MG63 (cell line): ENCODE measurements at places on chromosomes 7 and 10. TPM values are rescaled to one million over a fixed set of nuclear protein-coding genes. Genes with fewer than 3 reads are reported as not detected.

DNA sequence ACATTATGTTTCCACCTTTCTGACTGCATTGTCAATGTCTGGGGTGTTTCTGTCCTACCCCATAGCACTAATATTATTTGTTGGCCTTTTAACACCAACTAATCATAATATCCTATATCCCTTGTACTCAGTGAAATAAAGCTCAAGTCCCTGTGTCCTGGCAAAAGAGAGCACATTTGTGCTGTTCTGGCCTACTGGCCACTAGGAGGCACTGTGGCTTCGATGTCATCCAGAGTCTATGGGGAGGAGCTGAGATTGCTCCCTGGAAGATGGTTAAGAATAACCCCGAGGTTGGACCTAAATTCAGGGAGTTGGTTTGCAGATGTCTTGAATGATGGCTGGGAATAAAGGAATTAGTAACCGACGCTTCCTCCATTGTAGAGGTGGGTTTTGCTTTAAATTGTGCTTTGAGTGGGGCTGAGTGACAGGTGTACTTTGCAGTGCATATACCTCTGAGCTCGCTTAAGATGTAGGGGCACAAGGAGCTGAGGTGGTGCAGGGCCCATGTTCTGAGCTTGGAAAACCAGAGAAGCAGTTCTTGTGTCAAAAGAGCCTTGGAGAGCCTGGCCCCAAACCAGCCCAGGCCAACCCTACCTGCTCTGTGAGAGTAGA lies 191.2 kb upstream of the PRSS1 start:
- peak; percentile 17 for DNase-seq

- no peak for DNase-seq
These were observed 63.8 kb downstream of the CCSER2 start for GRCh38 chr10:84392181-84392580.

Gene BLNK
- total RNA-seq: not detected in 2 replicates

Gene HOXA3
- 4.3 TPM in 1 of 2 replicates, not detected in the other for total RNA-seq

Gene FOXI2
- total RNA-seq: not detected in 2 replicates

GRCh38 chr7:42972699-42973500 lies 40.7 kb downstream of the MRPL32 start:
- peak; percentile 92 for DNase-seq

DNA sequence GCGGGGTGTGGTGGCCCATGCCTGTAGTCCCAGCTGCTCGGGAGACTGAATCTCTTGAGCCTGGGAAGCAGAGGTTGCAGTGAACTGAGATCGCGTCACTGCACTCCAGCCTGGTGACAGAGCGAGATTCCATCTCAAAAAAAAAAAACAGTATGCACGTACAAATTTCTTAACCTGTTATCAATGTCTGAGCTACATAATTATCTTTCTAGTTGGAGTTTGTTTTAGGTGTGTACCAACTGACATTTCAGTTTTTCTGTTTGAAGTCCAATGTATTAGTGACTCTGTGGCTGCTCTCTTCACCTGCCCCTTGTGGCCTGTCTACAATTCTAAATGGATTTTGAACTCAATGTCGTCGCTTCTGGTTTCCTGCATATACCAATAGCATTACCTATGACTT lies 40.3 kb downstream of the CD36 start:
- DNase-seq: no peak

- no peak for DNase-seq
These were observed 197.7 kb downstream of the SEMA3A start for GRCh38 chr7:83996879-83997278.

- DNase-seq: no peak
These were observed 3.3 kb downstream of the PLEKHS1 start for GRCh38 chr10:113754768-113755167.

- peak; percentile 54 for DNase-seq
These were observed 718 bp upstream of the FZD1 start for GRCh38 chr7:91263384-91264045.

DNA sequence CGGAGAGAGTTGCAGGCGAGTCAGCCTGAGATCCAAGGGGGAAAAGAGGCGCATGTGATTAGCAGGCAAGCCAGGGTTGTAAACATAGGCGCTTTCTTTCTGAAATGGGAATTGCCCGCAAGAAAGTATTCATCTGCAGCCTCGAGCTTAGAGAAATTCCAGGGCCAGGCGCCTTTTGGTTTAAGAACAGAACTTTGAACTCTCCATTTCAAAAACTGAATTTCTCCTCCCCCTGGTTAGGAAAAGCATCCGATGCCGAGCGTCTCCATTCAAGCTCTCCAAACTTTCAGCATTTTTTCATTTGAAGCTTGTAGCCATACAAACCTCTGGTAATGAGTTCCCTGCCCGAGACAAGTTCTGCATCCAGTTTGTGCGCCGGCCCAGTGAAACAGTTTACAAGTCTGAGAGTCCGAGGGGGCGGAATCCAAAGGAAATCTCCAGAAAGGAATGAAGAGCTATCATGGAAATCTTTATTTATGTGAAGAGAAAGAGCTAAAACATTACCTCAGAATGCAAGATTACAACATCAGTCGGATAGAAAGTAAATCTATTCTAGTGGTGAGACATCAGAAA lies 69.9 kb downstream of the FAM204A start:
- DNase-seq: peak; percentile 10

DNA sequence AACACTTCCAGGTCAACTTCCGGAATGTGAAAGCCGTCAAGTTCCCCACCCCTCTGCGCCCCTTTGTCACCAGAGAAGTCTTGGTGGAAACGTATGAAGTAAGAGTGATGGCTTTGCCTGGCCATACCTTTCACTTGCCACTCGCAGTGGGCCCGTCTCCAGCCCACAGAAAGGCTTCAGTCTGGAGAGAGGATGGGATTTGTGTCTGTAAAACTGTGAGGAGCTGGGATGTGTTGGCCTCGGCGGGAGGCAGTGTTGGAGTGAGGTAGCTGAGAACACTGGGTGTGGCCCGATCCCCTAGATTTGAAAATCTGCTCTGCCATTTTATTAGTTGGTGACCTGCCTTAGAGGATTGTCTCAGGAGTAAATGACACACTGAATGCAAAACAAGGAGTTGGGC lies 6.4 kb downstream of the ADCK2 start:
- DNase-seq: no peak

Gene UNCX
- not detected in 2 replicates for total RNA-seq

DNA sequence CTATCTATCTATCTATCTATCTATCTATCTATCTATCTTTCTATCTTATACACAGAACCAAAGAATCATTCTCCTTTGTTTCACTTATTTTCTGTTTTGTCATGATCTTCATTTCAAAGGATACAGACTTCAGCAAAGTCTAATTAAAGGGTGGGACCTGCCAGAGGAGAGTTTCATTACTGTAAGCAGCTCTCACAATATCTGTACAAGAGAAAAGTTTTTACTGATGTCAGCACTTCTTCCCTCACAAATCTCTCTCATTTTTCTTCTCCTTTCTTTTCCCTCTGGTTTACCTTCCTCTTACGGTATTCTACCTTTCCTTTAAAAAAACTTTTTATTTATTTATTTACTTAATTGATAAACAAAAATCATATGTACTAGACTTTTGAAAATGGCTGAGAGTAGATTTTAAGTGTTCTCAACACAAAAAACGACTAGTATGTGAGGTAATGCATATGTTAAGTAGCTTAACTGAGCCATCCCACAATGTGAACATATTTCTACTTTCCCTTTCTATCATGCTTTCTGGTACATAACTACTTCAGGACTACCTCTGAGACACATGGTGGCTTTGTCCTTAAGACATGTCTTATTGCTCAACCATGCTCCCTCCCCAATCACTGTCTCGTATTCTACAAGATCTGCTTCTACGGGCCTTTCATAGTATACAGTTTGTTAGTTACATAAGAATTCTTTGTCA lies 699.3 kb downstream of the PHTF2 start:
- no peak for DNase-seq

- DNase-seq: no peak
These were observed 110.1 kb upstream of the RHEB start for GRCh38 chr7:151629713-151630272.

GRCh38 chr7:127708788-127709187 lies 56.8 kb downstream of the SND1 start:
- peak; percentile 52 for DNase-seq

DNA sequence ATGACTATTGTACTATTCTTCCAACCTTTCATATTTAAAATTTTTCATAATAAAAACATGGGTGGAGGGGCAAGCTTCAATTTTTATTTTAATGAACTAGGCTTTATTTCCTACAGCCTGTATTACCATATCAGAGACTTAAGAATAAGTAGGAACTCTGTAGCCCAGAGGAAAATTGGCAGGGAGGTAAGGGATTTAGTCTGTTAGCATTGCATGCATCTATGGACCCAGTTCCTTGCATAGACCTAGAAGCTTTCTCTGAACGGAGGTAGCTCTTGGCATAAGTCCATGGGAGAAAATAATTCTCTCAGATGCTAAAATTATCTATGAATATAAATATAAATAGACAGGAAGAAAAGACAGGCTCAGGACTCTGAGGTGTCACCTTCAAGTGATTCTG lies 31.4 kb upstream of the CCDC6 start:
- no peak for DNase-seq

DNA sequence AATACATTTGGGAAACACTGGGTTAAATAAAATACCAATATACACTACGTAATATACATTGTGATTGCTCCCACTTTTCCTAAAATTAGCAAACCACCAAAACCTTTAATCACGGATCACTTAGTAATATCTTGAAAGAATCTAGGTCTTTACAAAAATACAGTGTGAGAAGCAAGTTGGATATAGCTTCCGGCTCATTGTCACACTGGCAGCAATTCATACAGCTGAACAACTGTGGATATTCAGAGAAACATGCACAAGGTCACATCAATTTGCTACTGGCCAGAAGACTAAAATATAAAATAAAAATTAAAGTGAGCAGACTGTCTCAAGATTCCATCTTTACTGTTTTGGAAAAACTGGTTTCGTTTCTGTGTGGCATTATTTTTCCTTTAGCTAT lies 69.1 kb downstream of the ZNF438 start:
- no peak for DNase-seq

DNA sequence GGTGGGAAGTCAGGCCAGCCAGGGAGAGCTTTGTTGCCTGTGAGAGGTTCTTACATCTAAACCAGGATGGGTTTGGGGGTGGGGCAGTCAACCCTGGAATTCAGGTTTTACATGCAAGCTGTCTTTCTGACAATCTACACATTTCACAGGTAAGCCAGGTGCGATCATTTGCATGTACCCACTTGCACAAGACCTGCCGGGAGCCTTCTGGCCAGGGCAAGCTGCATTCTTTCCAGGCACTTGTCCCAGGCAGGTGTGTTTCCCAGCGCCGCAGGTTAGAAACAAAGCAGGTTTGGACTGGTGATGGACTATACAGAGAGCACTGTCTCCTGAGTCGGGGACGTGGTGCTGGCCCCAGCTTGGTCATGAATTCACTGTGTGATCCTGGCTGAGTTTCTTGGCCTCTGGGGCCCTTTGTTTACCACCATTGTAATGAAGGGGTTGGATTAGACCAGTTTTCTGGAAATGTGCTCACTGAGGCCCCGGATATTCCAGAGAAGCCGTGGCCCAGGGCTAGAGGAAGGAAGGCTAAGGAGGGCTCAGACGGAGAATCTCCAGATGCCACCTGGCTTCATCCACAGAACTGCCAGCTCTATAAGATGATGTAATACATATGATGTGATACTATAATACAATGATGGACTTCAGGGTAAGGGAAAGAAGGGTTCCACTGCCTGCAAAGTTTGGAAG lies 205.2 kb upstream of the SVIL start:
- no peak for DNase-seq

DNA sequence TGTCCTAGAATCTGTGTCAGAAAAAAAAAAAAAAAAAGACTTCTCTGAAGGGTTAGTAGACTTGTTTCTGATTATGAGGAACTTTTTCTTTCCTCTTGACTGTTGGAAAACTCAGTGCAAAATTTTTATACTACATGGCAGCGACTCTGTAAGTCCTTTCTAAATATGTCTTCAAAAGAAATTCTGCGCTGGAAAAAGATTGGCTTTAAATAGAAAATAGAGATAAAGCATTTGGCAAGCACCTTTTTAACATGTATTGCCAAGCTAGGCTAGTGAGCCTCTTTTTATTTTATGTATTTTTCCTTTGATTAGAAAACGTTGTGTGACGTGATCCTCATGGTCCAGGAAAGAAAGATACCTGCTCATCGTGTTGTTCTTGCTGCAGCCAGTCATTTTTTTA lies 17.9 kb downstream of the KLHL7 start:
- DNase-seq: no peak

- no peak for DNase-seq
These were observed 271.8 kb upstream of the NRG3 start for GRCh38 chr10:81603106-81603620.

DNA sequence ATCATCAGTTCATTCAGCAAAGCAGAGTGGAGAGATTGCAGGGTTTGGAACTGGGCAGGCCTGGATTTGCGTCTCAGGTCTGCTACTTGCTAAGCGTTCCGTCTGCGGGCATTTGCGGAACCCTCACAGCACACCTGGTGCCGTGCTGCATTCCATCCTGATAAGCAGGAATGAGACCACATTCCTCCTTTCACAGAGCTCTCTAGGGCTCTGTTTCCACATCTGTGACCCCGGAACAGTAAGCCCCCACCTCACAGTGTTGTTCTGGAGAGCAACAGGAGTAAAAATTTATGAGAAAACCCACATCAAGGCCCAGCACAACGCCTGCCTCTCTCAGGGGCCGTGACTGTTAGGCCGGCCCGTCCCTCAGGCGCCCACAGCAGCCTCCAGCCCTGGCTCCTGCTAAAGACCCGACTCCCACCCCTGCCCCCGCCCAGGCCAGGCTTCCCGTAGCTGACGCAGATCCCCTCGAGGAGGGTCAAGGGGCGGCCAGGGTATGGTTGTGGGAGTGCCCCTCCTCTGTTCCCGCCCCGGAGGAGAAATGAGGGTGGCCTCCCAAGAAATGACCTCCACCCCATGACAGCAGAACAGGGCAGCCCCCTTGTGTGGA lies 128.9 kb downstream of the RGS10 start:
- no peak for DNase-seq

Gene MYOZ1
- not detected in 2 replicates for total RNA-seq

Gene SFRP4
- total RNA-seq: 13.1 and 16.3 TPM in 2 replicates

DNA sequence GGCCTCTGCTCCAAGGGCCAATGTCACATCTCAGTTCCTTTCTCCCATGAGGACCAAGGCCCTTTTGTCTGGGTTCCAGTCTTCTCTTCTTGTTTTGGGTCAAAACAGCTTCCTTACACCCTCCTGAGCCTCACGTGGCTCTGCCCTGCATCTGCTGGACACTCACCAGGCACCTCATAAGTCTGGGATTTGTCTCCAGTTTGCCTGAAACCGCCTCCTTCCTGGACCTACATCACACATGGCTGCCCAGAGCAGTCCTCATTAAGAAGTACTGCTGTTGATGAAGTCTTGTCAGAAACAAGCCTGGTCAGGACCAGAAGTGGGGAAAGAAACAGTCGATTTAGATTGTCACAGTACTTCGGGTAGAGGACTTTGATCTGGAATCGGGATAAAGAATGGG lies 173.4 kb upstream of the BMPER start:
- DNase-seq: no peak

DNA sequence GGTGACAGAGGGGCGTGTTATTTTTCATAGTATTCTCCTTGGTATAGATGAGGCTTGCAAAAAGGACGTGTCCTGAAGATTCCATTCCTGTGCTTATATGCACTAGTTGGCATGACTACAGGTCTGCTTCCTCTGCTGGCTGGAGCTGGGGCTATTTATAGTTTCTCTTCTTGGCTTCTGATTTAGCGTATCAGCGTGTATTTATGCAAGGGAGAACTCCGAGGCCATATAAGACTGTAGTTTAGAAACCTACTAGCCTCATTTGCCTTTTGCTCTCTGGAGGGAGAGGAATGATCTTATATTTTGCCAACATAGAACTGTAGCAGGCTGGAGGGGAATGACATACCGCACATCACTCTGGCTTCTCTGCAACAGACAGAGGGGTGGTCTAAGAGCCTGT lies 39.7 kb downstream of the CACNB2 start:
- DNase-seq: peak; percentile 35
